ENCODE measurements at places on chromosomes 7 and 10.
A peak's percentile ranks its signal among the peaks of the same experiment; 100 is the strongest.

DNA sequence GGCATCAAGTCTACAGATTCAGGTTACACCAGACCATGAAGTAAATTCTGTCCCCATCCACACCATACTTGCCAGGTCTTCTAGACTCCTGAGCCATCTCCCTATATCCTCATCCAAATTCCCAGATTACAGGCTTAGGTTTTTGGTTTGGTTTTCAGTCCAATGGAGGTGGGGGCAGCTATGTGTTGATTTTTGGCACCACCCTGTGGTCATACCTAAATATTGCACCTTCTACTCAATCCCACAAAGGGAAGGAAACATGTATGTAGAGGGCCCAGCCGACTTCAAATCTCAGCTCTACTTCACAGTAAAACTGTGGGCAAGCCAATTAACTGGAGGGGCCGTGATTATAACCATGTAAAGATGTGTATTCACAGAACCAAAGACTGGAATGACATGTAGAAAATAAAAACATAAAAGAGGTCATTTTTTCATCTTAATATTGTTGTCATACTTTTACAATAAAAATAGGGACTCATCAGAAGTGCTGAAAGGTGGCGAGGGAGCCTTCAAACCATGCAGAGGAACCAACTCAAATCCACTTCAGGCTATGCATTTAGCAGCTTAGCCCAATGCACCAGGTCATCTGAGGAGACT, 19.8 kb downstream of the ERCC6 start:
- DNase-seq, result no peak

GRCh38 chr10:68826764-68827591, at the start of gene STOX1:
STOX1 (plus strand) TSS chr10:68827531; CDS start chr10:68827624, 93 bp downstream.
- peak; percentile 10 for DNase-seq

DNA sequence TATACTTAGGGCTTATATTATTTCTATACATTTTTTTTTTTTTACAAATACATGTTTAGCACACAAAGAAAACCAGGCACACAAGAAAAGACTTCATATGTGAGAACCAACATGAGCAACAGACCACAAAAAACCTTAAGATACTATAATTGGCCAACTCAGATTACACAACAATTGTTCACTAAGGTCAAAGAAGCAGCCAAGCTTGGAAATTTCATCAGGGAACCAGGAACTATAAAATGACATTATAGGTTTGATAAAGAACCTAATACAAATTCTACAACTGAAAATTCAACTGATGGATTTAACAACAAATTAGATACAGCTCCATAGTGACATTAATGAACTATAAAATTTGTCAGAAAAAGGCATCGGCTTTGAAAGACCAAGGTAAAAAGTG, 4.4 kb upstream of the LUC7L2 start:
- no peak for DNase-seq

- DNase-seq, result peak; percentile 58
These were observed 16.9 kb upstream of the CDK14 start for GRCh38 chr7:90579181-90579688.

GRCh38 chr10:116696919-116697318, 45.4 kb downstream of the HSPA12A start:
- no peak for DNase-seq

GRCh38 chr7:153543232-153543631, 509.0 kb upstream of the DPP6 start:
- no peak for DNase-seq

DNA sequence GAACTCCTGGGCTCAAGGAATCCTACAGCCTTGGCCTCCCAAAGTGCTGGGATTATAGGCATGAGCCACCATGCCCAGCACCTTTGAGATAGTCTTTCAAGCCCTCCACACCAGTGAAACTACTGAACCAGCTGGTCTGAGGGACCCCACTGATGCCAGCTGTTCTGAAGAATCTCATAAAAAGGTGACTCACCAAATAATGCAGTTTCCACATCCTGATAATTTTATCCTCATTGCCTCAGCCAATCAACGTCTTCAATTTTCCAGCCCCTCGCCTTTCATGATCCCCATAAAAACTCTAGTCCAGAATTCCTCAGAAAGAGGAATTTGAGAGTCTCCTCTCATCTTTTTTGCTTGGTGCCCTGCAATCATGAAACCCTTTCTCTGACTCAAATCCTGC, 1691.6 kb upstream of the LRRTM3 start:
- DNase-seq, result peak; percentile 2

GRCh38 chr7:37112876-37113275, 335.8 kb downstream of the ELMO1 start:
- DNase-seq, result no peak

DNA sequence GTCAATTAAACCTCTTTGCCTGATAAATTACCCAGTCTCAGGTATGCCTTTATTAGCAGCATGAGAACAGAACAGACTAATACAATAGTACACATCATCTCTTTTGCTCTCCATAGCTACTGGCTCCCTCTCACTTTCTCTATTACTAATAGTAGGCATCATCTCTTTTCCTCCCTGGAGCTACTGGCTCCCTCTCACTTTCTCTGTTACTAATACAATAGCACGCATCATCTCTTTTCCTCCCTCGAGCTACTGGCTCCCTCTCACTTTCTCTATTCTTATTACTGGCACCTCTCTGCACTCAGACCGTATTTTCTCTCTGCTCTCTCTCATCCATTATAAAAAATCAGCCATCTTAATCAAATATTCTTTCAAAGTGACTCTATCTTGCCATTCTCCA, 37.1 kb downstream of the SLC25A13 start:
- DNase-seq, result no peak

GRCh38 chr7:33109758-33110238, 594 bp upstream of the RP9 start:
- no peak for DNase-seq

GRCh38 chr10:86343761-86344160, 22.8 kb downstream of the GRID1 start:
- no peak for DNase-seq

GRCh38 chr10:96222441-96222840, 48.9 kb downstream of the BLNK start:
- no peak for DNase-seq

DNA sequence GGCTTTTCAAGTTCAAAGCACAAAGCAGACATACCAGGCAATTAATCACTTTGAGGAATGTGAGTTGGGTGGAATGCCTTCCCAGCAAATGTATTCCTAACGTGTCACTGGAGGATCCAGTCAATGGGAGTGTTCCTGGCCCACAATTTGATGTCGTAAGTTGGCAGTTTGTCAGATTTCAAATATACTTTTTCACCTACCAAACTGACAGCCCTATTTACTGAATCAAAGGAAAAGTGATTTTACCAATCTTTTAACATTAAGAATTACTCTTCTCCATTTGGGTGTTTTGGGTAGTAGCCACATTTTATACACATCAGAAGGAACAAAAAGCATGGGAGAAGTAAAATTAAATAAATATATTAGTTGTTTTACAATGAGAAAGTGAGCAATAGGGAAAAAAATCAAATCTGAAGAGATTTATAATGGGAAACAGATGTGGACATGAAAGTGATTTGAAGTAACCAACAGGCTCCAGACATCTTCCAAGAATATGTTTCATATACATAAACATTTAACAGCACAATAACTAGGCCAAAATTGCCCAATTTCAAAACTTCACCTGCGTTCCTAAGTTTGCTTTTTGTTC, 222.9 kb downstream of the MTERF1 start:
- DNase-seq, result peak; percentile 58

GRCh38 chr10:90847436-90847835, 10.4 kb downstream of the HTR7 start:
- no peak for DNase-seq

DNA sequence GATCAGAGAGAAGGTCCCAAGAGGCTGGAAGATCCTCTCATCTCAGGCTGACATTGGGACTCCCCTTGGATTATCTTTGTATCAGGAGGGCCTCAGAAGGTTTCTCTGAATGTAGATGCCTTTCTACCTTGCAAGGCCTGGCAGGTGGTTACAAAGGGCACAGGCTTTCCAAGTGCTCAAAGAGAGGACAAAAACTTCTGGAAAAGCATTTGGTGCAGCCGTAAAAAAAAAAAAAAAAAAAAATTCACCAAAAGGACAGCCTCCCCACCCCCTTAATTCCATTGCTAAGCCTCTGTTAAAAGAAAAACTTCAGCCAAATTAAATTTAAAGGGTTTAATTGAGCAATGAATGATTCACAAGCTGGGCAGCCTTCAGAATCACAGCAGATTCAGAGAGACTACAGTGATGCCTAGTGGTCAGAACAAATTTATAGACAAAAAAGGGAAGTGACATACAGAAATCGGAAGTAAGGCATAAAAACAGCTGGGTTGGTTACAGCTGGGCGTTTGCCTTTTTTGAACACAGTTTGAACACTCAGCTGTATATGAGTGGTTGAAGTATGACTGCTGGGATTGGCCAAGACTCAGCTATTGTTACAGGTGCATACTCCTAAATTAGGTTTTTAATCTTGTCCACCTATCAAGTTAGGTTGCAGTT, 42.5 kb upstream of the LRGUK start:
- no peak for DNase-seq

- no peak for DNase-seq
These were observed 34.1 kb upstream of the MALRD1 start for GRCh38 chr10:19014498-19014897.

- DNase-seq, result no peak
These were observed 56.0 kb downstream of the ZPBP start for GRCh38 chr7:50037086-50037485.
